ENCODE measurements at places on chromosomes 1 and 21.

DNA sequence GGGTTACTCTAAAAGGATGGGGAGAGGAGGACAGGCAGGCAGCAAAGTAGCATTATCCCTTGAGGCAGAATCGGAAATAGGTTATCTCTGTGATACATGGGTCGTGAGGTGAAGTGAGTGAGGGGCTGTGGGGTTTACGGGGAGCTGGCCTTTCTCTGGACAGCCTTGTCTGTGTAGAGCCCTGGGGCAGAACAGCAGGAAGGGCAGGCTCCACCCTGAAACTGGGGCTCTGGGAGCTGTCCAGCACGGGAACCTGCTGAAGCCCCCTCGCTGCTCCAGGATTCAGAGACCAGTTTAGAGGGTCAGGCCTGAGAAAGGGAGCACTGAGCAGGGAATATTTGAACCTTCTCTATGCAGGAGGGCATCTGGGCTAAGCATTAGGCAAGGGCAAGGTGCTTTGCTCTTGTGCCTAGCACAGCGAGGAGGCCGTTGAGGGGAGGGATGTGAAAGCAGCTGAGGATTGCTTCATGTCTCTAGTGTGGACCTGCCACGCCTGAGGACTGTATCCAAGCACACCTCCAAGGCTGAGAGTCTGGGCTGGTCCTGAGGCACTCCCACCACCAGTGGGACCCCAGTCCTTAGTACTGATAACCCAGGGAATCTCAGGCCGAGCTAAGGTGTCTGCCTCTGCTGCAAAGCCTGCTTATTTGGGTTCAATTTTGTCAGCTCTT lies 55.8 kb downstream of the NAV1 start:
- no peak for DNase-seq

- DNase-seq = no peak
These were observed 1.3 kb downstream of the MTFR1L start for GRCh38 chr1:25821112-25821476.

GRCh38 chr1:91166106-91166712 lies 144.4 kb upstream of the ZNF644 start:
- DNase-seq = no peak

DNA sequence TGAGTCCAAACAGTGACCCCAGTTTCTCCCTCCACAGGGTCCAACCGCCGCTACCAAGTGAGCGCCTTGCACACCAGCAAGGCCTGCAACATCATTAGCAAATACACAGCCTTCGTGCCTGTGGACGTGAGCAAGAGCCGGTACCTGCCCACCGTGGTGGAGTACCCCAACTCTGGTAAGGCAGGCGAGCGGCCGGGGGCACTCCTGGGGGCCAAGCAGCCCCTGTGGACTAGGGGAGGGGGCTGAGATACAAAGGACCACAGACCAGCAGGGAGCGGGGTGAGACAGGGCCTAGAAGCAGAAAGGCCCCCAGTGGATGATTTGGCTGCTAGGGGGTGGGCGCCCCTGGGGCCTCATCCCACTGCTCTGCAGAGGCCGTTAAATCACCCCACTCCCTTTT lies 54.7 kb downstream of the VWA5B1 start:
- no peak for DNase-seq

GRCh38 chr1:17056551-17056950 lies 2.7 kb upstream of the SDHB start:
- DNase-seq = no peak

- no peak for DNase-seq
These were observed 150.4 kb downstream of the LBR start for GRCh38 chr1:225277445-225277844.

DNA sequence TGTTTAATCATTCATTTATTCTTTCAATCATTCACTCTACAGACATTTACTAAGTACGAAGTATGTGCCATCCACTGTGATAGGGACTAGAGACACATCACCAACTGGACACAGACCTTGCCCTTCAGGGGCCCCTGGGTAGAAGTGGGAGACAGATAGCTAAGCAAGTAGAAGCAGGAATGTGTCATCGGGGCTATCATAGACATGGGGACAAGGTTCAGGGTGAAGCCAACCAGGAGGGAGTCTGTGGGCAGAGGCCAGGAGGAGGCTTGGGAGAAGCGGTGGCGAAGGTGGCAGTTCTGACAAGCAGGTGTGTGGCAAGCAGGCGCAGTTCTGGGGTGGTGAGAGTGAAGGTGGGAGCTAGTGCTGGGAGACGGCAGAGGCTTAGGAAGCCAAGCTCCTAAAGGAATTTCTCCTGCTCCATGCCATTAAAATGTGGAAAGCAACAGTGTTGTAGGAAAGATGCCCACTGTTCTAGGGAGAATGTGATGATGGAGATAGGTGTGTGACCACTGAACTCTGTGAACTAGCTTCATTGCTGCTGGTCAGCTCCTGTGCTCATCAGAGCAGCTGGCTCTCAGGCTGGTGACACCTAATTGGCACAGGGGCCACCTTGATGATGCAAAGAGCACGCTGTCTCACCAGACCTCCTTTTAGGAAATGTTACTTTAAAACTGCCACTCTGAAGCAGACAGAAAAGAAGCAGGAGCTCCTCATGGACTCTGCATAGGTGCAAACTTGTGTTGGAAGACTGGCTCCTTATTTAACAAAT lies 79.7 kb upstream of the LPGAT1 start:
- DNase-seq = no peak

DNA sequence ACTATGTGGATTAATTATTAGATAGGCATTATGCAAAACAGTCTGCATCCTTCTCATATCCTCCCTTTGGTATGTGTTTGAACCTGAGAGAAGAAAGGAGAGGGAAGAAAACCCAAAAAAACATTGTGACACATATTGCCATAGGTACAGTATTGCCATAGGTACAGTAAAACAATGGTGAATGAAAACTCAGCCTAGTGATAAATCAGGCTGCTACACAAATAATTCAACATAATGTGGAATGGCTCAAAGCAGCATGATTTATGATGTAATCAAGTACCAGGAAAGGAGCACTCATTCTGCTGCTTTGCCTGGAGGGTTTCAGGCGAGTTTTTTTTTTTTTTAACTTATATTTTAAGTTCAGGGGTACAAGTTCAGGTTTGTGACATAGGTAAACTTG lies 213.9 kb upstream of the LYPLAL1 start:
- DNase-seq = no peak

GRCh38 chr1:60825593-60825992 lies 256.8 kb upstream of the NFIA start:
- no peak for DNase-seq

GRCh38 chr1:162740755-162741154 lies 49.7 kb upstream of the HSD17B7 start:
- DNase-seq = no peak

DNA sequence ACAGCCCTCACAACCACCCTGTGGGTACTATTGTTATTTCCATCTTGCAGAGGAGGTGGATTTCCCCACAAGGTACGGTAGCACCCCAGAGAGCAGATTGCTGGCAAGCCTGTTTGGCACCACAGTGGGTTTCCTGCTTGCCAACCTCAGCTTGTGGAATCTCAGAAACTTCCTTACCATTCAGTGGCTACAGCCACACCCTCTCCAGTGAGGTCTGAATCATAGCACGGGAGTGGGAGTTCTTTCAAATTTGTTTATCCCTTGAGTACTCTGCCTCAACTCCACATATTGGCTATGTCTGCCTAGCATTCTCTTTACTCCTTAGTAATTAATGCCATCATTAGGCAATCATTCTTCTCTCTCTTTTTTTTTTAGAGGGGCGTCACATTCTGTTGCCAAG lies 162.1 kb downstream of the PTPRU start:
- DNase-seq = no peak

DNA sequence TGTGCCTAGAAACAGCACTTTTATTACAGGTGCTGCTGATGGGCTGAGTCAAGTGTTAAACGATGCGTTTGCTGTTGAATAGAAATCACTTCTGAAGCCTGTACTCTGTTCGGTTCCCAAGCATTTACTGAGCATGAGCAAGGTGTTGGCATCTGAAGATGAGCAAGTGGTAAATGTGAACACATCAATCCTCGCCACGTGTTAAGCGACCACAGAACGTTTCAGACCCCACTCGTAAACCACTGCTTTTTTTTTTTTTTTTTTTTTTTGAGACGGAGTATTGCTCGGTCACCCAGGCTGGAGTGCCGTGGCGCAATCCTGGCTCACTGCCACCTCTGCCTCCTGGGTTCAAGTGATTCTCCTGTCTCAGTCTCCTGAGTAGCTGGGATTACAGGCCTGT lies 241.2 kb downstream of the SETD4 start:
- DNase-seq = no peak

DNA sequence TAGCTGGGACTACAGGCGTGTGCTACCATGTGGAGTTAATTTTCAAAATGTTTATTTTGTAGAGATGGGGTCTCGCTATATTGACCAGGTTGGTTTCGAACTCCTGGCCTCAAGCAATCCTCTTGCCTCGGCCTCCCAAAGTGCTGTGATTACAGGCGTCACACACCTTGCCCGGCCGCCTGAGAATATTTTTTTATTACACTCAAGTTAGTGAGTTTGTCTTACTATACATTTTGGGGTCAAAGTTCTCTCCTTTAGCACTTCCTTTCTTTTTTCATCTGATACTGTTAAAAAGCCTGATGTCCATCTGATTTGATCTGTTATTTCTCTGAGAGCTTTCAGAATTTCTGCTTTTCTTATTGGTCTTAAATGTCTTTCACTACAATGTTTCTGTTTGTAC lies 128.8 kb downstream of the KIAA0319L start:
- no peak for DNase-seq

GRCh38 chr1:231628207-231628876 lies 1.8 kb downstream of the DISC1 start:
- no peak for DNase-seq

GRCh38 chr1:206479183-206480125 lies 9.2 kb downstream of the IKBKE start:
- no peak for DNase-seq

GRCh38 chr1:52906135-52906603 lies 15.4 kb downstream of the ECHDC2 start:
- no peak for DNase-seq

GRCh38 chr1:192706936-192707335 lies 71.0 kb downstream of the RGS13 start:
- no peak for DNase-seq

DNA sequence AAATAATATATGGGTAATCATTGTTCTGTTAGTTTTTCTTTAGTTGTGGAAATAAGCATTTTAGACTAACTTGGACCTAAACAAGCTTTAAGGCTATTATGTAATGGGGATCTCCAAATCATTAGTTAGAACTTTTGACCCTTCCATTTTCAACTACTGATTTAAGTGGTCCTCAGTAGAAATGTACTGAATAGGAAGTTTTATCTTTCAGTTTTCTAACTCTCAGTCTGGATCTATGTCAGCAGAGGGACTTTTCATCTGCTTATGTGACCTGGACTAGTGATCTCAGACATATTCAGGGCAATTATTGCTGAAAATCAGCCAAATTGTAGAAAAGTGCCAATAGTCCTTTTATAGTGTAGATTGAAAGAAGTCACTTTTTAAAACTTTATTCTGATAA lies 56.0 kb downstream of the SASS6 start:
- DNase-seq = no peak

DNA sequence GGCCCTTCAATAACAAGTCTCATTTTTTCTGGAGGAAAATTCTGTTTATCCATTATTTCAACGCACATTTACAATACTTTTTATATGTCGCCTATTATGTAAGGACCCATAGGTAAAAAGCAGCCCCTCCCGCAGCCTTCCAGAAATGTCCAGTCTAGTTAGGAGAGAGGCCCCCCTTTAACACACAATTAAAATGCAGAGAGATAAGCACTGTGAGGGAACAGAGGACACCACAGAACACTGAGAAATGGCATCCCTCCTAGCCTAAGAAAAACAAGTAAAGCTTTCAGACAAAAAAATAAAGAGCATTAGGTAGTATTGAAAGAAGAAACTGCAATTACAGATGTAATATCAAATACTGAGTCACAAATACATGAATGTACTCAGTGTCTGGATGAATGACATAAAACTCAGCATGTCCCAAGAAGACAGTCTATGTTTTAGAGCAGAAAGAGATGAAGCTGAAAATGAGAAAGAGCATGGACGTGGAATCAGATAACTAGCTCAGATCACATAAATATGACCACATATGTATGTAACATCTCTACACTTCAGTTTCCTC lies 62.9 kb downstream of the DAB1 start:
- DNase-seq = no peak

GRCh38 chr1:231091831-231092301 lies 51.8 kb upstream of the FAM89A start:
- no peak for DNase-seq

- DNase-seq = no peak
These were observed 29.5 kb downstream of the RGS1 start for GRCh38 chr1:192604979-192605620.

GRCh38 chr1:55054396-55054795 lies 15.0 kb downstream of the PCSK9 start:
- DNase-seq = no peak

Data from skeletal muscle cell (primary cell).